Activated T-cell treated with anti-CD3 and anti-CD28 coated beads, Interleukin-2, amount 50 U/mL, for 24 hours (primary cell): ENCODE measurements at places on chromosomes 1 and 21.

GRCh38 chr1:158353303-158354075 is at the start of gene CD1E:
CD1E (plus strand) TSS chr1:158353894; CDS start chr1:158353989, 95 bp downstream.
- H3K4me3 ChIP-seq, result no peak within 1 kb of the TSS
- peaks cover 36% of the 10 kb centered on the region for H3K27me3 ChIP-seq
- H3K4me1 ChIP-seq, result no peaks in the 10 kb centered on the region
- DNase-seq, result no peak
- no peaks in the 10 kb centered on the region for H3K36me3 ChIP-seq

GRCh38 chr1:157073944-157074685 is 25.5 kb downstream of the ETV3L start:
- H3K36me3 ChIP-seq, result no peaks in the 10 kb centered on the region
- H3K4me3 ChIP-seq, result no peak overlapping the region
- peaks cover 6% of the 10 kb centered on the region for H3K4me1 ChIP-seq
- H3K27ac ChIP-seq, result no peak overlapping the region

DNA sequence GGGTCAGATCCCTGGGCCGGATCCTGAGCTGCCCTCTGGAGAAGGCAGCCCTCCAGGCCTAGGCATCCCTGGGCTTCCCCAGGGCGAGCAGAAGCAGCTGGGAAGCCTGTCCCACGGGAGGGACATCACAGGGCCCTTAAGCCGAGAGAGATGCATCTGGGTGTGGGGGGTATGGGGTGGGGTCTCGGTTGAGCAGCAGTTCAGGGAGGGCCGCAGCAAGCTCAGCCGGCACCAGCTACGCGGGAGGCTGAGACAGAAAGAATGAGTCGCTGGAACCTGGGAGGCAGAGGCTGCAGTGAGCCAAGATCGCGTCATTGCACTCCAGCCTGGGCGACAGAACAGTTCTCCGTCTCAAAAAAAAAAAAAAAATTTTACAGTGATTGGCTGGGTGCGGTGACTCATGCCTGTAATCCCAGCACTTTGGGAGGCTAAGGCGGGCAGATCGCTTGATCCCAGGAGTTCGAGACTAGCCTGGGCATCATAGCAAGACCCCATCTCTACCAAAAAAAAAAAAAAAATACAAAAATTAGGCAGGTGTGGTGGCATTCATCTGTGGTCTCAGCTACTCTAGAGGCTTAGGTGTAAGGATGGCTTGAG is 37.7 kb downstream of the RRP1 start:
- H3K36me3 ChIP-seq, result no peaks in the 10 kb centered on the region
- H3K4me3 ChIP-seq, result no peak overlapping the region
- no peak for DNase-seq

DNA sequence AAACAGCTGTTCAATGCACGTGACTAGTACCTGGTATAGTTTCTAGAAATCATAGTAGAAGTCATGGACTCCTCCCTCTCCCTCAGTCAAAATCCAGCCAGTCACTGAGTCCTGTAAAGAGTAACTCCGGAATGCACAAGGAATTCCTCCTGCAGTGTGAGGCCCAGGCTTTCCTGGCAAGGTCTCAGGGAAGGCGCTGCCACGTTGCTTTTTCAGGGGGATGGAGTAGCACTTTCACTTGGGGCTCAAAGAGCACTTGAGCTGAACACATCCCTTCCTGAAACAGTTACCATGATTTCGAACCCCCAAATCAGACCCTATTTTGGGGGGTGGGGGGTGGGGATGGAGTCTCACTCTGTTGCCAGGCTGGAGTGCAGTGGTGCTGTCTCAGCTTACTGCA is 26.4 kb upstream of the LRRC8D start:
- H3K27ac ChIP-seq, result no peak overlapping the region
- no peak for DNase-seq
- H3K27me3 ChIP-seq, result no peaks in the 10 kb centered on the region
- H3K4me3 ChIP-seq, result no peak overlapping the region

DNA sequence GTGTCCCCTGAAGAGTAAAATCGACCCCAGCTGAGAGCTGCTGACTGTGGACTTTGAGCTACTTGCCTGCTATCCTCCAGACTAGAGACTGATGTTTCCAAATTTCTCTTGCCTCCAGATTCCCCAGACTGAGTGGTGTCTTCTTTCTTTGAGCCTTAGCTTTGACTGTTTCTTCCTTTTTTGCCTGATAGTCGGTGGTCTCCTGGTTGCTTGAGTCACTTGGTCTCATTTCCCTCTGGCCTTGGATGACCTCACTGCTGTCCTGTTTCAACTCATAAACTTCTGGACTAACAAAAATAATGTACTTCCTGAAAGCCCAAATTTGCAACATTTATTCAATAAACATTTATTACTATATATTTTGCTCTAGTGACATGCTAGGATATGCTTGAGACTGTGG is 52.9 kb upstream of the DIPK1A start:
- H3K4me1 ChIP-seq, result no peaks in the 10 kb centered on the region
- no peak overlapping the region for H3K27ac ChIP-seq
- peaks cover 6% of the 10 kb centered on the region for H3K27me3 ChIP-seq
- no peak overlapping the region for H3K4me3 ChIP-seq

DNA sequence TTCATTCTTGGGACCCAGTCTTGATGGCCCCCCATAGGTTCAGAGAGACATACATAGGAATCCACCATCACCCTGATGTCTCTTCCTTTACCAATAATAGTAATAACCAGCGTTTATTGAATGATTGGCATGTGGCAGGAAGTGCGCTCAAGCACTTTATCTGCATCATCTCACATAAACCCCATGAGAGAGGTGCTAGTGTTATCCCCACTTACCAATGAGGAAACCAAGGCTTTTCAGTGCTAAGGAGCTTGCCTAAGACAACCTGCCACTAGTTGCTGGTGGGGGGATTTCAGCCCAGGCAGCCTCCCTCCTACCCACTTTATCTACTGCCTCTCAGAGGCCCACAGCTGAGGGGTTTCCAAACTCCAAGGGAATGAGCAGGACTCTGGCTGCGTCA is 7.7 kb downstream of the LGR6 start:
- DNase-seq, result no peak
- H3K36me3 ChIP-seq, result no peaks in the 10 kb centered on the region
- peaks cover 25% of the 10 kb centered on the region for H3K4me1 ChIP-seq
- no peak overlapping the region for H3K4me3 ChIP-seq

DNA sequence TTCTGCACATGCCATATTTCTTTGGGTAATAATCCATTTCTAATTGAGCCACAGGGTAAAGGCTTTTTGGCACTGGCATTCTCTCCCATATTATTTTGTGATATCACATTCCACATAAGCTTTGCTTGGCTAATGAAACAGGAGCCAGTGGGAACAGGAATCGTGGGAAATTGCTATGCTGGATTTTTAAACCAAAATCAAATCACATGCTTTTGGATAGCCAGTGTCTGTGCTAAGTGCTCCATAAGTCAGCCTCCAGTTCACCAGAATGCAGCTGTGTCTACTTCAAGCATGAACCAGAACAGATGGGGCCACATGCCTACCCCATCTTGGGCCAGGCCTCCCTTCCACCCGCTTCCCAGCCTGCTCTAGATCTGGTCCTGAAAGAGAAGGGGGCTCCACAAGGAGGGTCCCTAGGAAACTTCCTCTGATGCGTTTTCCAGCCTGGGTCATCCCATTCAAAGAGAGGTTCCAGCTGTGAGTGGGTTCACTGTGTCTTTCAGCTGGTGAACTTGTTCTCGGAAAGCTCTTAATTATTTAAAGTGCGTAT is 131.2 kb upstream of the COA6 start:
- DNase-seq, result no peak
- no peaks in the 10 kb centered on the region for H3K36me3 ChIP-seq
- peaks cover 11% of the 10 kb centered on the region for H3K4me1 ChIP-seq
- H3K4me3 ChIP-seq, result no peak overlapping the region
- no peak overlapping the region for H3K27ac ChIP-seq

DNA sequence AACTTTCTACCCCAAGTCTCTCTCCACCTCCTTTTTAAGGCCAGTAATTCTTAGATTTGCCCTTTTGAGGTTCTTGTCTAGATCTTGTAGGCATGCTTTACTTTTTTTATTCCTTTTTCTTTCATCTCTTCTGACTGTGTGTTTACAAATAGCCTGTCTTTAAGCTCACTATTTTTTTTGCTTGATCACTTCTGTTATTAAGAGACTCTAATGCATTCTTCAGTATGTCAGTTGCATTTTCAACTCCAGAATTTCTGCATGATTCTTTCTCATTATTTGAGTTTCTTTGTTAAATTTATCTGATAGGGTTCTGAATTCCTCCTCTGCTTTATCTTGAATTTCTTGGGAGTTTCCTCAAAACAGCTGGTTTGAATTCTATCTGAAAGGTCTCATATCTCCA is 30.9 kb downstream of the XPR1 start:
- H3K36me3 ChIP-seq, result peaks cover 91% of the 10 kb centered on the region
- no peak for DNase-seq
- H3K27me3 ChIP-seq, result no peaks in the 10 kb centered on the region
- H3K27ac ChIP-seq, result no peak overlapping the region
- no peak overlapping the region for H3K4me3 ChIP-seq
- H3K4me1 ChIP-seq, result peaks cover 11% of the 10 kb centered on the region

GRCh38 chr1:3423245-3423829 is 31.1 kb upstream of the ARHGEF16 start:
- H3K4me1 ChIP-seq, result no peaks in the 10 kb centered on the region
- H3K27me3 ChIP-seq, result peaks cover 19% of the 10 kb centered on the region
- no peaks in the 10 kb centered on the region for H3K36me3 ChIP-seq
- no peak overlapping the region for H3K27ac ChIP-seq

GRCh38 chr1:230793463-230793745 is 46.2 kb downstream of the CAPN9 start:
- no peak overlapping the region for H3K27ac ChIP-seq
- H3K4me3 ChIP-seq, result no peak overlapping the region
- DNase-seq, result no peak
- no peaks in the 10 kb centered on the region for H3K36me3 ChIP-seq
- peaks cover 22% of the 10 kb centered on the region for H3K27me3 ChIP-seq
- H3K4me1 ChIP-seq, result no peaks in the 10 kb centered on the region

GRCh38 chr1:151860504-151861187 is 7.1 kb upstream of the THEM5 start:
- no peak overlapping the region for H3K4me3 ChIP-seq
- no peak for DNase-seq
- no peak overlapping the region for H3K27ac ChIP-seq
- H3K27me3 ChIP-seq, result no peaks in the 10 kb centered on the region

DNA sequence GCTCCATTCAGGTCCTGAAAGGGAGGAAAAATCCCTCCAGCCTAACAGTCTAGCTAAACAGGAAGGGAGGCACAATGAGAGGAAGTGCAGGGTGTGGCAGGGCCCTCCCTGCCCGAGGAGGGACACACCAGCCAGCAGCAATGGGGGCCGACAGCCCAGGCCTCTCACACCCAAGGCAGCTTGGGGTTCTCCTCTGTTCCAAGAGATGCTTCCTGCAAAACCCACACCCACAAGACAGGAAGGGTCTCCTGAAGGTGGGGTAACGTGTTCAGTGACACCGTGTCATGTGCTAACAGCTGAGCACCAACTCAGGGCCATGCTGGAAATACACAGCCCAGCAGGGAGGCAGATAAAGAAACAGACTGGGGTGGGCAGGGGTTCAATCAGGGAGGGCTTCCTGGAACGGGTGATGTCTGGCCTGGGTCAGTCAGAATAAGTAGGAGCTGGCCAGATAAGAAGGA is 10.2 kb downstream of the ECE1 start:
- H3K4me3 ChIP-seq, result peak overlapping the region; percentile 38
- no peaks in the 10 kb centered on the region for H3K27me3 ChIP-seq
- H3K36me3 ChIP-seq, result peaks cover 86% of the 10 kb centered on the region

- H3K36me3 ChIP-seq, result no peaks in the 10 kb centered on the region
- H3K27ac ChIP-seq, result no peak overlapping the region
- H3K27me3 ChIP-seq, result no peaks in the 10 kb centered on the region
- H3K4me1 ChIP-seq, result peaks cover 16% of the 10 kb centered on the region
Observed at GRCh38 chr1:21913258-21913657, 23.9 kb downstream of the HSPG2 start.

GRCh38 chr1:197485790-197486189 is 217.7 kb downstream of the CRB1 start:
- peaks cover 3% of the 10 kb centered on the region for H3K27me3 ChIP-seq
- no peak overlapping the region for H3K4me3 ChIP-seq
- H3K36me3 ChIP-seq, result no peaks in the 10 kb centered on the region
- peaks cover 12% of the 10 kb centered on the region for H3K4me1 ChIP-seq

DNA sequence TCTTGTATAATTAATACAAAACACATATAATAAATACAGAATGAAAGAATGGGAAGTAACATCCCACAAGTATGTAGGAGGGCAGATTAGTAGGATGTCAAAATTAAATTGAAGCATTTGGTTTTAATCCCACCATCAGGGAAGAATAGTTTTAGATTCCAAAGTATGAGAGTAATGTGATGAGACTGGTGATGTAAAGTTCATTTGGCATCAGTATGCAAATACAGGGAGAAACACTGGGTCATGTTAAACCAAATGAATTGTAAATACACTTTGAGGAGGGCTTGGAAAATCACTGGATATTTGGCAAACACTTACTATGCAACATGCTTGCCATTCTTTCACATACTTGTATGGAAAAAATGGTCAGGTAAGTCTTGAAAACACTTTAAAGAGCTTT is 358.8 kb downstream of the DPYD start:
- no peak overlapping the region for H3K27ac ChIP-seq
- no peaks in the 10 kb centered on the region for H3K4me1 ChIP-seq
- no peaks in the 10 kb centered on the region for H3K27me3 ChIP-seq
- no peak for DNase-seq
- peaks cover 42% of the 10 kb centered on the region for H3K36me3 ChIP-seq
- no peak overlapping the region for H3K4me3 ChIP-seq

- H3K27ac ChIP-seq, result no peak overlapping the region
- peaks cover 7% of the 10 kb centered on the region for H3K4me1 ChIP-seq
- H3K4me3 ChIP-seq, result no peak overlapping the region
- no peaks in the 10 kb centered on the region for H3K36me3 ChIP-seq
- DNase-seq, result no peak
Observed at GRCh38 chr1:6144647-6145395, 35.3 kb downstream of the CHD5 start.

GRCh38 chr21:18608226-18608625 is 204.6 kb upstream of the TMPRSS15 start:
- no peak overlapping the region for H3K4me3 ChIP-seq
- no peaks in the 10 kb centered on the region for H3K27me3 ChIP-seq
- no peak overlapping the region for H3K27ac ChIP-seq

GRCh38 chr1:149942207-149942606 is 5.5 kb upstream of the MTMR11 start:
- H3K4me3 ChIP-seq, result no peak overlapping the region
- peaks cover 40% of the 10 kb centered on the region for H3K4me1 ChIP-seq
- no peaks in the 10 kb centered on the region for H3K27me3 ChIP-seq
- peaks cover 45% of the 10 kb centered on the region for H3K36me3 ChIP-seq

DNA sequence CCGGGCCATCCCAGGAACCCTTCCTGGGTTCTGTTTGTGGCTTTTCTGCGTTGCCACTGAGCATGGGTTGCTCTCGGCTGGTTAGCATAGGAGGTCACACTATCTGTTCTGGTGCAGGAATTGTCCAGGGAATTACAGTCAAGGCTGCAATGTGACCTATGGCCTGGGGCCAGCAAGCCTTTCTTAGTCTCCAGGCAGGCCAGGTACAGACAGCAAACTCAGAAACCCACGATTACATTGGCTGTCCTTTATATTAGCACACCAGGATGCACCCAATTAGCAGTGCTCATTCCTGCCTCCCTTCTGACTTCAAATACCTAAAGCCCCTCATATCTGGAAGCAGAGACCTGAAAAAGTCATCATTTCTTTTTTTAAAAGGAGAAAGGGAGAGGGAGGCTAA is 55.2 kb downstream of the CD247 start:
- H3K4me1 ChIP-seq, result peaks cover 85% of the 10 kb centered on the region
- H3K36me3 ChIP-seq, result peaks cover 87% of the 10 kb centered on the region
- no peak overlapping the region for H3K4me3 ChIP-seq
- H3K27ac ChIP-seq, result peak overlapping the region; percentile 87
- no peaks in the 10 kb centered on the region for H3K27me3 ChIP-seq
- DNase-seq, result peak; percentile 27

- no peak for DNase-seq
- no peak overlapping the region for H3K27ac ChIP-seq
- peaks cover 34% of the 10 kb centered on the region for H3K4me1 ChIP-seq
Observed at GRCh38 chr1:156832434-156832833, 15.8 kb upstream of the SH2D2A start.
